ENCODE measurements at places on chromosomes 4 and X.

- no peak for DNase-seq
These were observed 567.4 kb upstream of the GALNT7 start for GRCh38 chr4:172601195-172601594.

DNA sequence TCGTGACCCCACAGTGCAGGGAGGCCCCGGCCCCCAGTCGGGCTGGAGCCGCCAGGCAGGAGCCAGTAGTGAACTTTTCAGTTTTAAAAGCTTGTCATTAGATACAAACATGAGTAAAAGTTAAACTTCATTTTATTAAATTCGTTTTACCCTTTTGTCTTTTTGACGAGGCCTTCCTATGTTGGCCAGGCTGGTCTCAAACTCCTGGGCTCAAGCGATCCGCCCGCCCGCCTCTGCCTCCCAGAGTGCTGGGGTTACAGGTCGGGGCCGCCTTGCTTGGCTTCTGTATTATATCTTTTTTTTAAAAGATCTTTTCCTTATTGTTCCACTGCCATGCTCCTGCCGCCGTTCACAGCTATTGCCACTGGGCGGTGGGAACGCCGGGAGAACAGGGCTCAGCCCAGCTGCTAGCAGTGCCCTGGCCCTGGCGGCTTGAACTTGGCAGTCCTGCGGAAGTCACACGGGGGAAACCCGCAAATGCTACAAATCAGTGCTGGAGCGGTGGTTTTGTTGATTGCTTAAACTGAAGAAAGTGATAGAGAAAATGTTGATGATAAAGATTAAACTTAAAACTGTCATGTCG, 968 bp upstream of the NELFA start:
- DNase-seq: peak; percentile 42

- DNase-seq: no peak
These were observed 327.4 kb downstream of the PPP3CA start for GRCh38 chr4:101019941-101020401.

- DNase-seq: no peak
These were observed 510 bp downstream of the HMGB3 start for GRCh38 chrX:150983521-150984168.

DNA sequence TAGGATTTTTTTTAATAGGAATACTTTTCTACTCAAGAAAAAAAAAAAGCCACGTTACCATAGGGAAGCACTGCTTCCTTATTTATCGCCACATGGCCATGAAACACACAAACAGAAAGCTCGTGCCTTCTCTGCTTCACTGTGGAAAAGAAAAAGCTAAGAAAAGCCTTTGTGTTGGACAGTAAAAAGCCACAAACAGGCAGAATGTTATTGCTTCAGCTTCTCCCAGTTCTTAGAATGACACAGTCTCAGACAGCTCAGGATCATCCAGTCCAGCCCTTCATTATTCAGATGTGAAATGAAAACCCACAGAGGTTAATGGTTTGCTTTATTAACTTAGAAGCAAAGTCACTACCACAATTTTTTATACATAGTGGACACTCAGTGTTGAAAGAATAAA, 181.6 kb upstream of the NOCT start:
- DNase-seq: no peak

DNA sequence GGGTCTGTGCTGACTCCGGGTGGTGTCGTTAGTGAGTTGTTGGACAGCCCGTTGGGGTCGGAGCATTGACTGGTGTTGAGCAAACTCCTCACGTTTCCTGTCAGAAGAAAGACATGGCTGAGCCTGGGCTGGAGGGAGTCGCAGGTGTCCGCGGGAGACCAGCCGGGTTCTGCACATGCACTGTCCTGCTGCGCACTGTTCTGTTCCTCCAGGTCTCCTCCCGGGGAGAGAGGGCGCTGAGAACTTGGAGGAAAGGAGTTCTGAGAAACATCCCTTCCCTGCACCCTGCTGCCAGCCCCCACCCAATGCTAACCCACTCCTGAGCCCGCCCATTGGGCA, 1.1 kb downstream of the ZNF141 start:
- DNase-seq: no peak

- DNase-seq: no peak
These were observed 276.1 kb downstream of the GASK1B start for GRCh38 chr4:157896726-157897125.

DNA sequence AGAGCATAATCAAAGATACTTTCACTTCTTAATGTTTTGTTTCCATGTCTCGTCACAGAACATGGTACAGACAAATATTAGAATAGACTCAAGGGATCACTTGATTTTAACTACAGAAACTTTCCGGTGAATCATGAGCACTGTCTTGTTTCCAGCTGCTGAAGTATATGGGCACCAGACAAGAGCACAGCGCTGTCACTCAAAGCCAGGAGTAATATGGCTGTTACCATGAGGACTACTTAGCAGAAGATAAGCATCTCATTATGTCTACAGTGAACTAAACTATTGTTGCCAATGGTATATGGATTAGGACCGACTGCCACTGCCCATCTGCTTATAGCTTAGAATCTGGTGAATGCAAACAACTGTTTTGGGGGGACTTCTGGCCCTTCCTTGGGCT, 34.3 kb downstream of the MECP2 start:
- no peak for DNase-seq

Measured in activated CD4-positive, alpha-beta T cell treated with anti-CD3 and anti-CD28 coated beads, Interleukin-2, amount 50 U/mL, for 24 hours (primary cell).